ENCODE measurements at places on chromosomes 7 and 10. TPM values are rescaled to one million over a fixed set of nuclear protein-coding genes. Genes with fewer than 3 reads are reported as not detected.
A peak's percentile ranks its signal among the peaks of the same experiment; 100 is the strongest.

NUTM2B gene
- 0.34 TPM for total RNA-seq

DNA sequence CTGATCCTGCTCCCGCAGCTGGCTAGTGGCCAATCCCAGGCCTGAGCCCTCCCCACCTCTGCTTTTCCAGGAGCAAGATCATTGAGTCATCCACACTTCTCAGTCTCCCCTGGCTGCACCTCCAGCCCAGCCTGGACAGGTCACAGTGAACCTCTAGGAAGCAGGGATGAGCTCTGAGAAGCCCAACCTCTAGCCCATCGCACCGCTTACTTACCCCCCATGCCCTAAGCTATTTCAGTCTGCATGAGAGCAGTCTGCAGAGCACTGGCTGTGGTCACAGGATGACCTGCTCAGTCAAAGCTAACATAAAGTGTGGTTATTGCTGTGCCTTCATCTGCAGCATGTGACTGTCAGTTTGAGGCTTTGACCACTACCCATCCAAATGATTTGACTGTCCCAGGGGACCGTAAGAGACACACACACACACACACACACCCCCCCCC is 129.2 kb downstream of the SORBS1 start:
- no peak overlapping the region for H3K4me3 ChIP-seq
- no peak for DNase-seq
- H3K27me3 ChIP-seq, result no peaks in the 10 kb centered on the region
- H3K4me1 ChIP-seq, result no peaks in the 10 kb centered on the region
- no peaks in the 10 kb centered on the region for H3K36me3 ChIP-seq
- no peak overlapping the region for H3K27ac ChIP-seq

GRCh38 chr10:81820418-81820817 is 54.6 kb upstream of the NRG3 start:
- peak; percentile 44 for DNase-seq
- no peak overlapping the region for H3K27ac ChIP-seq
- H3K27me3 ChIP-seq, result no peaks in the 10 kb centered on the region
- no peak overlapping the region for H3K4me3 ChIP-seq
- no peaks in the 10 kb centered on the region for H3K4me1 ChIP-seq

DNA sequence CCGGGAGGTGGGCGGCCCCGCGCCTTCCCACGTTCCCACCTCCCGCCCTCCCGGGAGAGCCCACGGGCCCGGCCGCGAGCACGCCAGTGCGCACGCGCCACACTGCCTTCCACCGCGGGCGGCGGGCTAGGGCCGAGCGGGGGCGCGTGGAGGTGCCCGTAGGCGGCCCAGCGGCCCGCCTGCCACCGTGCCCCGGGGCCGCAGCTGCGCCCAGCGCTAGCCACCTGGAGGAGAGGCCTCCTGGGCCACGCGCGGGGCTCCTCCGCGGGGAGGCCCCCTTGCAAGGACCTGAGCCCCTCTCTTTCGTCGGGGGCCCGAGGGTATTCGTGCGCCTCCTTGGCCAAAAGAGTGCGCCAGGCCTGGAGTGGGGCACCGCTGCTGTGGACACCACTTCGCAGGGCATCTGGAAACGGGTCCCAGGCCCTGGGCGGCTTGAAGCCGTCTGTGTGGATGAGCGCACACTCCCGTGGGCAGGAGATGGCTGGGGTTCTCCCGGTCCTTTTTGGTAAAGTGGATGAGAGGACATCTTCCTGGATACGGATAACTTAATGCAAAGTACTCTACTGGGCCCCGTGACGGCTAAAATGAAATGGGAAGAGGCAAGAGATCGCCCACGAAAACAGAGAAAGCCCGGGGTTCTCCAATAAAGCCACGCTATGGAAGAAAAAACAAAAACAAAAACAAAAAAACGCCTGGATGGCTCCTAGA is 9.0 kb upstream of the EBF3 start:
- no peak overlapping the region for H3K27ac ChIP-seq
- H3K4me1 ChIP-seq, result peaks cover 5% of the 10 kb centered on the region
- H3K27me3 ChIP-seq, result no peaks in the 10 kb centered on the region
- H3K36me3 ChIP-seq, result no peaks in the 10 kb centered on the region
- DNase-seq, result no peak

DYDC1 gene
- not detected for total RNA-seq

- no peaks in the 10 kb centered on the region for H3K4me1 ChIP-seq
- H3K27me3 ChIP-seq, result no peaks in the 10 kb centered on the region
- H3K4me3 ChIP-seq, result no peak overlapping the region
- no peak for DNase-seq
- H3K27ac ChIP-seq, result no peak overlapping the region
Measured at GRCh38 chr7:75611557-75612178, 119.5 kb downstream of the SPDYE5 start.

GRCh38 chr7:2432910-2433712 is 29.7 kb downstream of the CHST12 start:
- no peaks in the 10 kb centered on the region for H3K36me3 ChIP-seq
- no peak overlapping the region for H3K4me3 ChIP-seq
- no peaks in the 10 kb centered on the region for H3K27me3 ChIP-seq
- no peak for DNase-seq

CPED1 gene
- total RNA-seq, result 1.2 TPM

DNA sequence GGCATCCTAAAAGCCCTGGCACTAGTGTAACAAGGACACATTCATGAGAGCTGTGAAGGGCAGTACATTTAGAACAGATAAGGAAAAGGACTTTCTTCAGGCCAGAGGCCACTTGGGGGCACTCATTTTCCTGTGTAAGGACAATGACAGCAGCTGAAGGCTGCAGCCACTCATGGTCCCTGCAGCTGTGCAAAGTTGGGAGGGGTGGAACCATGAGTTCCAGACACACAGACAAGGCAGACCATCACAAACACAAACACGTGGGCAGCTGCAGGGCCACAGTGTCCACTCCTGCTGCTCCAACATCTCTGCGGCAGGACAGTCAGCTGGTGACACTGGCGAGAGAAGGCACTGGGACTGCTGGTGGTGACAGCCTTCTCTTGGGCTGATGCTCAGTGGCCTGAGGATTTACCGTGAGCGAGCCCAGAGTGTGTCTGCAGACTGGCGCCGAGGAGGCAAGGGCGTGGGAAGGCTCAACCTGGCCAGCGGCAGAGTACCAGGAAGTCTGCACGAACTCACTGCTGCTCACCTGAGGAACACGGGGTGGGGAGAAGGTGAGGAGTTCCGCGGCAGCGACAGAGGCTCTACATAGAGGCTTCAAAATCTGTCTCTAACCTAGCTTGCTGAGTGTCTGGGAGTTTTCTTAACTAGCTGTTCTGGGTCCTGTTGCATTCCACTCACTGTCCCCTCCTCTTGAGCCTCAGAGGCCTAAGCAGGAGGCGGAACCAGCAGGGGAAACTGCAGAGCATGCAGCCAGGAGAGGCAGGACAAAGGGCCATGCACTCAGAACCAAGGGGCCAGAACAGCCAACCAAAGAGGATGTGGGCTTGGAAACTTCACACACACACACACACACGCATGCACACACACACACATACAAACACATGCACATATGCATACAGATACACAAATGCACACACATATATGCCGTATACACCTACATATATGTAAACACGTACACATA is 76.5 kb upstream of the DDC start:
- H3K27ac ChIP-seq, result no peak overlapping the region
- no peak overlapping the region for H3K4me3 ChIP-seq
- H3K4me1 ChIP-seq, result no peaks in the 10 kb centered on the region
- no peak for DNase-seq

- H3K27me3 ChIP-seq, result no peaks in the 10 kb centered on the region
- no peaks in the 10 kb centered on the region for H3K4me1 ChIP-seq
- no peaks in the 10 kb centered on the region for H3K36me3 ChIP-seq
- H3K27ac ChIP-seq, result no peak overlapping the region
Measured at GRCh38 chr10:35927341-35927740, 285.2 kb upstream of the FZD8 start.

DNA sequence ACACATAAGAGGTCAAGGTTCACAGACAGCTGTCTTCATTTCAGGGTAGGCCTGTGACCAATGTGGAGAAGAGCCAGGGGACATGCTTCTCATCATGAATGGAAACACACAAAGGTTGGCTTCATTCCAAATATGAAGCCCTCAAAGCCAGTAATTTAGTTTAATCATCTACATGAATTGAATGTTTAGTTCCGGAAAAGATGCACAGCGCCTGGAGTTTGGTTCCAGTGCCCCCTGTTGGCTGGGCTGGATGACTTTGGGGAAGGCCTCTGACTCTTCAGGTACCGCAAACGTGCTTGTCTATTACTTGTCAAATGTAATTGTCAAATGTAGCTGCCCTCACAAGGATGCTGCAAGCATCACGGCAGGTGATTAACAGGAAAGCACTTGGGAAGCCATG is 130.7 kb downstream of the ADRA2A start:
- peak; percentile 76 for DNase-seq
- no peaks in the 10 kb centered on the region for H3K4me1 ChIP-seq
- H3K4me3 ChIP-seq, result no peak overlapping the region
- no peak overlapping the region for H3K27ac ChIP-seq
- no peaks in the 10 kb centered on the region for H3K36me3 ChIP-seq

IQUB gene
- 0.22 TPM for total RNA-seq

- no peaks in the 10 kb centered on the region for H3K27me3 ChIP-seq
- H3K27ac ChIP-seq, result no peak overlapping the region
- DNase-seq, result no peak
Measured at GRCh38 chr10:31647861-31648260, 280.8 kb downstream of the ARHGAP12 start.

DNA sequence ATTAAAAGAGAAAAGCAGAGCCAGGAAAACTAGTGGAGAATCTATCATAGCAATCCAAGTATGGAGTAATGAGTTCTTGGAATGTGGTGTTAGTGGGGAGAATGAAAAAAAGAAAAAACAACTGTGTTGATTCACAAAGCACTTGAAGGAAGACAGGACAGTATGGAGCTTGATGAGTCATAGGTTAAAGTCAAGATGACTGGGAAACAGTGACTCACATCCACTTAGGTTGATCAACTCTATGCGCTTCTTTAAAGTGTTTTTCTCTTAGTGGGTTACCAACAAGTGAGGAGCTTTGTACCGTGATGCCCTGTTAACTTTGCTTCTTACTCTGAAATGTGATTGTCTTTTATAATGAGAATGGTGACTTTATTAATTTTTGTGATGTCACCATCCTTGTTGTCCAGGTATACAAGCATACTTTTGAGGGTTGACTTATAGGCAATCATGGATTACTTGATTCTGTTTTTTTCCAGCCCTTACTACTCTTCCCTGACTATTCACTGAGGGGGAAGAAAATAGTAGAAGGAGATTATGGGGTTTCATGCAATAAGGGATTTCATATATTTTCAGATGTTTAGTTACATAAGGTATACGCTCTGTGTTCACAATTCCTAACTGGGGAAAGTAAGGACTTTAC is 32.1 kb upstream of the MDFIC start:
- no peaks in the 10 kb centered on the region for H3K36me3 ChIP-seq
- H3K4me3 ChIP-seq, result no peak overlapping the region
- no peak for DNase-seq
- H3K27ac ChIP-seq, result no peak overlapping the region
- H3K4me1 ChIP-seq, result no peaks in the 10 kb centered on the region
- H3K27me3 ChIP-seq, result no peaks in the 10 kb centered on the region

DNA sequence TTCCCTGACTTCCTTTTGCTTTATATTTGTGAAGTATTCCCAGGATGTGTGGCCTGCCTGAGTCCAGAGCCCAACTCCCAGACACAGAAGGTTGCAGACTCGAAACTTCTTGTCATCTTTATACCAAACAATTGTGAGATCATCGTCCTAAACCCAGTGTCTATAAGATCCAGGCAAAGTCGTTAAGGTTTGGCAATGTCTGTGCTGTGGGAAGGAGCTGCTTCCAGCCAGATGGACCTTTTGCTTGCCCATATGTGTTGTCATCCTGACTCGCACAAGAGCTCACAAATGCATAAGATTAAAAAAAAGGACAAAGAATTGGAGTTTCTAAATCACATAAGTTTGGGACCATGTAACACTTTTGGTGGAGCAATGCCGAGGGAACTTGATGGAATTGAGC is 37.0 kb downstream of the WNT2 start:
- no peak for DNase-seq
- H3K4me1 ChIP-seq, result no peaks in the 10 kb centered on the region
- H3K27ac ChIP-seq, result no peak overlapping the region
- H3K4me3 ChIP-seq, result no peak overlapping the region

DNA sequence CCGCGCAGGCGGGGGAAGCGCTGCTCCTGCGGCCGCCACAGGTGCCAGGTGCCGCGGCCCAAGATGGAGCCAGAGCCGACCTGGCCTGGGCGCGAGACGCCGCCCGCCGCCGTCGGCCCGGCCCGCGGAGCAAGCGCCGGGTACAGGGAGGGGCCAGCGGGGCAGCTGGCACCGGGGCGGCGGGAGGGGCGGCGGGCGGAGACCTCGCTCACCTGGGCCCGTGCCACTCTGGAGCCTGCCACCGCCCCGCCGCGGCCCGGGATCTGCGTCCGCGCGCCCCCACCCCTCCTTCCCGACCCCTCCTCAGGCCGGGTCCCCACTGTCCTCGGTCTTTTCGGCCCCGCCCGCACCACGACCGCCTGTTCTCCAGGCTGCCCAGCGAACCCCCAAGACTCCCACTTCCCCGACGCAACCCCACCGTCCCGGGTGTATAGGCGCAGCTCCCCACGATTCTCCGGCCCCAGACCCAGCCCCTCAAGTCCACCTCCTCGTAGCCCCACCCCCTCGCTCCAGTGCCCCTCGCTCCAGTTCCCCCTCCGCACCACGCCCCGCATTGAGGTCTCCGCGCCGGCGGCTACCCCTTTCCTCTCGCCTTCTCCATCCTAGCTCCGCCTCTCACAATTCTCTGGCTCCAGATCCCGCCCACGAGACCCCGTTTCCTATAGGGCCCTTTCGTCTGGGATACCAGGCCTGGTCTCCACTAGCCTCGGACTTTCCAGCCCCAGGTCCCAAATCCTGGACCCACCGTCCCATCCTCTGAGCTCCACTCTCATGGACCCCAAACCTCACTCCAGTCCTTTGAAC is at the start of gene GPRIN2:
Gene GPRIN2 (minus strand): TSS at position 144 of the 804 bp plus-strand sequence. CDS start 5,922 bp downstream, outside the sequence.
- no peak within 1 kb of the TSS for H3K27ac ChIP-seq
- H3K4me3 ChIP-seq, result no peak within 1 kb of the TSS
- H3K4me1 ChIP-seq, result no peaks in the 10 kb centered on the region
- no peaks in the 10 kb centered on the region for H3K36me3 ChIP-seq
- no peaks in the 10 kb centered on the region for H3K27me3 ChIP-seq
- no peak for DNase-seq

NME8 gene
- total RNA-seq, result not detected

DNA sequence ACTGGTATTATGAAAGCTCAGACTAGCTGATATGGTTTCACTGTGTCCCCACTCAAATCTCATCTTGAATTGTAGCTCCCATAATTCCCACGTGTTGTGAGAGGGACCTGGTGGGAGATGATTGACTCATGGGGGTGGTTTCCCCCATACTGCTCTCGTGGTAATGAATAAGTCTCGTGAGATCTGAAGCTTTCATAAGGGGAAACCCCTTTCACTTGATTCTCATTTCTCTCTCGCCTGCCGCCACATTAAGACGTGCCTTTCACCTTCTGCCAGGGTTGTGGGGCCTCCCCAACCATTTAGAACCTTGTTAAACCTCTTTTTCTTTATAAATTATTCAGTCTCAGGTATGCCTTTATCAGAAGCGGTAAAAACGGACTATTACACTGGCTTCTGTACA is 40.3 kb downstream of the COL13A1 start:
- no peaks in the 10 kb centered on the region for H3K27me3 ChIP-seq
- H3K36me3 ChIP-seq, result no peaks in the 10 kb centered on the region
- DNase-seq, result no peak
- H3K27ac ChIP-seq, result no peak overlapping the region
